NB4 (cell line): ENCODE measurements at places on chromosomes 2 and 18.

- DNase-seq: no peak
These were observed 265.9 kb upstream of the SPHKAP start for GRCh38 chr2:228447266-228447915.

GRCh38 chr2:17051538-17051937 lies 385.9 kb upstream of the CYRIA start:
- DNase-seq: no peak

GRCh38 chr2:19868701-19869580 lies 32.8 kb downstream of the TTC32 start:
- peak; percentile 22 for DNase-seq

DNA sequence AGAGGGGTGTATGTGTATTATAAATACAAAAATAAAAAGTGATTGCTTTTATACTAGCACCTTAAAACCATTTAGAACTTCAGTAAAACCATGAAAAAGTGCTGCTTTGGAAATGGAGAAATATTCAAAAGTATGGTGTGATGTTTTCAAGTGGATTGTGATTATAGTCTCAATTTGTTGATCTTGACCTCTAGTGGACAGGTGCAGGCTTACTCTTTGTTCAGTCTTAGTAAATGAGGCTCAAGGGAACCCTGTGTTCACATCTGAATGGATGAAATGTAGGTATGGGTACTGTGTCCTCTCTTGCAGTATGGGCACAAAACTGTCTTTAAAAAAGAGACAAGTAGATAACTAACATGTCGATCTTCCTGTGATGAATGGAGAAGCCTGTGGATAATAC lies 145.8 kb downstream of the MCFD2 start:
- DNase-seq: no peak

GRCh38 chr18:26992926-26993325 lies 127.4 kb upstream of the AQP4 start:
- DNase-seq: no peak

DNA sequence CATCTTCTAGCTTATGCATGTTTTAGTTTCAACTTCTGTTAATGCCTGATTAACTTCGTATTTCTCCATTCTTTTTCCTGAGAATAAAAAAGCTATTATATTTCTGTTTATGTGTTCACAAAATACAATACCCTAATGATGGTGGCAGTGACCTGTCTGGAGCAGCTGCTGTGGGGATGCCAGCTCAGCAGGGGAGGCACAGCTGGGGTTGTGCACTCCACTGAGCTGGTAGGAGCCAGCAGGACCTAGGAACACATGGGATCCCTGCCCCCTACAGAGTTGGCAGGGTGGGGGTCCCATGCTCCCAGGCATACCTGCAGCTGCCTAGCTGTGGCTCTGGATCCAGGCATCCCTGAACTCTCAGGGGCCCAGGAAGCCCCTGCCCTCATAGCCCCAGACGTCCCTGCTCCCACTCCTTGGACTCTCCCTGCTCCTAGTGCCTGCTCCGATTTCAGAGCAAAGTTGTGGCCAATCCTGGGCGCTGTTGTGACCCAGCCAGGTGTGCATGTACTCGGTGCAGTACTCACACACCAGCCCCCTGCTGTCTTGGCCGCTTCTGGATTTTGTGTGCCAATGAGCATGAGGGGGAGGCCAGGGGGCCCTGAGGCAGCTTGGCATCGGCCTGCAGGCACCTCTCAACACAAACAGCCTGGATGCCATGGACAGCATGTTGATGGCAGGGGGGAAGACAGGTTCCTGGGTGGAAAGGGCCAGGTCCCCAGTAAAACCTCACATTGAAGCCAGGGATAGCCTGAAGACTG lies 546.0 kb downstream of the ZNF804A start:
- DNase-seq: no peak

- no peak for DNase-seq
These were observed 21.2 kb downstream of the GORASP2 start for GRCh38 chr2:170950221-170950761.

GRCh38 chr2:144824306-144825080 lies 304.6 kb upstream of the ZEB2 start:
- no peak for DNase-seq

- DNase-seq: no peak
These were observed 67.8 kb downstream of the SOX11 start for GRCh38 chr2:5759949-5760348.

GRCh38 chr2:114762986-114763385 lies 320.5 kb downstream of the DPP10 start:
- no peak for DNase-seq

DNA sequence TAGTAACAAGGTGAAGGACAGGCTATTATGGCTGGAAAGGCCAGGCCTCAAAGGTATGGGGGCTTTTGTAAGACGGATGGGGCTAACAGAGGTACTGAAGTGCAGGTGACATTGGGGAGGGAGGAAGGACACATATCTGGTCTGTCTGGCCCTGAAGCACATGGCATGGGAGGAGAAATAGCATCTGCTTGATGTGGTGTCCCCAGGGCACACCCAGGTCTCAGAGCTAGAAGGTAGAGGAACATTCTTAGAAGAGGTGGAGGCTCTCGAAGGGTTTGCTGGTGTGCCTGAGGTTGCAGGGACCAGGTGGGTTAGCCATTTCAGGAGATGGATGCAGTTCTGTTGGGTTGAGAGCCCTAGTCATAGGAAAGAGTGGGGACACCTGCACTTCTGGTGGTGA lies 9.5 kb downstream of the RALB start:
- no peak for DNase-seq

DNA sequence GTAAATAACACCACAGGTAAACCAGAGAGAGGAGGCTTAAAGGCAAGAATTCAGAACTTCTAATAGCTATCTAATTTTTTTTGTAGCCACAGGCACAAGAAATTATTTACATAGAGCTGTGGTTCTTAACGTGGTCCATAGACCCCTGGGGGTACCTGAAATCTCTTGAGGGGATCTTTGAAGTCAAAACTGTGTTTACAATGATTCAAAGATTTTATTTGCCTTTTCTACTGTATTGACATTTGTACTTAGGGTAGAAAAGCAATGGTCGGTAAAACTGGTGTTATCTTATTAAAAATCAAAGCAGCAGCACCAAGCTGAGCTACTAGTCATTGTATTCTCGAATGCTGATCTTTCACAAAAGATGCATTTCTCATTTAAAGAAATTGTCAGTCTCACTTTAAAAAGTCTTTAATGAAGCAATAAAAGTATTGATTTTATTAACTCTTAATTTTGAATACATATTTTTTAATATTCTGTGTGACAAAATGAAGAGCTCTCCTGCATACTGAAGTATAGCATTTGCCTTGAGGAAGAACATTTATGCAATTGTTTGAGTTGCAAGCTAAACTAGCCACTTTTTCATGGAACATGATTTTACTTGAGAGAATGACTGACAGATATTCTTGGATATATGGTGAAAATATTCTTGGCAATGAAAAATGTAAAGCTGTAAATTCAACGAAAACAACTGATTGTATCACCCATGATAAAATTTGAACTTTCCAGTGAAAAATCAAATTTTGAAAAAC lies 25.6 kb upstream of the KLHL14 start:
- DNase-seq: no peak

GRCh38 chr2:170481201-170481600 lies 233.9 kb upstream of the SP5 start:
- no peak for DNase-seq

DNA sequence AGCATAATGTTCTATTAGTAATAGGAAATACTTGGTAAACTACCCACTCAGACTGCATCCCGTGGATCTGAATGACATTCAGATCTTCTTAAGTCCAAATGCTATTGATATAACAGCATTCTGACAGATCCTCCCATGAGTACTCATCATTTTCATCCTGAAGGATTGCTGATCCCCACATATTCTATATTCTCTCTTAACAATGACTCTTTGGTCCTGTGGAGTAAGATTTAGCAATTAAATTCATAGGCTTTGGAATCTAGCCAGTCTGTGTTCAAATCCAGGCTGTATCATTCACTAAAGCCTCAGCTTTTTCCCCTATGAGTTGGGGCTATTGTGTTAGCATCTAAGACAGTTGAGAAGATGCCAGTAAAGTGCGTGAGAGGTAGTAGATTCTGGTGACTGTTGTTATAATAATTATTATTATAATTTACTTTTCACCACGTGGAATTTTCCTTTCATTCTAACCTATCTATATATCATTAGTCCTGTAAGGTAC lies 591.3 kb upstream of the SYT4 start:
- no peak for DNase-seq

GRCh38 chr18:36130039-36130831 lies 536 bp downstream of the ELP2 start:
- peak; percentile 19 for DNase-seq
